ENCODE measurements at places on chromosomes 13 and 19.

DNA sequence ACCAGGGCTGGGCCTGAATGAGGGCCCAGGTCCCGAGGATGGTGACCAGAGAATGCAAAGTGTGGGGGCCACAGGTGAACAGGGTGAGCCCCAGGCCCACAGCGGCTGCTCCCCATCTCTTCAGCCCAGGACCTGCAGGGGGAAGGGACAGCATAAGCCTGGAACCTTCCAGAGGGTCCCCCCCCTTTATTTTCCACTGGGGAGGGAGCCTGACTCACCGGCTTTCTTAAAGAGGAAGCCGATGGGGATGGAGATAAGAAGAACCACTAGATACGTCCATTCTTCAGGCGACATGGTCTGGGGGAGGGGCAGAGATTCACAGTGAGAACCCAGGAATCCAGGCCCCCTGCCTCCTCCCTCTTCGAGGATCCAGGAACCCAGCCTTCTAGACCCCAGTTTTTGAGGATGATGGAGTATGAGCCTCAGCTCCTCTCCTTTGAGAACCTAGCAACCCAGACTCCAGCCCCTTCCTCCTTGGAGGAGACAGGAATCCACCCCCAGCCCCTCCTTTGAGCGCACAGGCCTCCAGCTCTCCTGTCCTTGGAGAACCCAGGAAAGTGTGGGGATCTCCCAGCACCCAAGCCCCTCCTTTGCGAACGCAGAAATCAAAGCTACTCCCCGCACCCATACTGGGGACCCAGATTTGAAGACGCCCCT is 1.0 kb downstream of the MBOAT7 start:
- DNase-seq, result no peak

- no peak for DNase-seq
Measured at GRCh38 chr19:19071897-19072296, 8.1 kb downstream of the SLC25A42 start.

DNA sequence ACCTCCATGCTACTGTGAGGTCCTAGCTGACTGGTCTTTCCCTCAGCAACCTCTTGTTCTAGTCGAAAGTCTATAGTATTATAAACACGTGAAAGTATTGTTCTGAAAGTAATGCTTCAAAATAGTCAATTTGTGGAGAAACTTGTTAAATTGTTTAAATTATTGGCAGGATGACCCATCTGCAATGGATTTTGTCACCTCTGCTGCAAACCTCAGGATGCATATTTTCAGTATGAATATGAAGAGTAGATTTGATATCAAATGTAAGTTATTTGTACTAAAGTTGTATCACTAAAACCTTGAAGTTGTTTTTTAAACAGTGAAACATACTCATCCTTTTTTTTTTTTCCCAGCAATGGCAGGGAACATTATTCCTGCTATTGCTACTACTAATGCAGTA is 25.9 kb downstream of the UBA2 start:
- DNase-seq, result no peak

DNA sequence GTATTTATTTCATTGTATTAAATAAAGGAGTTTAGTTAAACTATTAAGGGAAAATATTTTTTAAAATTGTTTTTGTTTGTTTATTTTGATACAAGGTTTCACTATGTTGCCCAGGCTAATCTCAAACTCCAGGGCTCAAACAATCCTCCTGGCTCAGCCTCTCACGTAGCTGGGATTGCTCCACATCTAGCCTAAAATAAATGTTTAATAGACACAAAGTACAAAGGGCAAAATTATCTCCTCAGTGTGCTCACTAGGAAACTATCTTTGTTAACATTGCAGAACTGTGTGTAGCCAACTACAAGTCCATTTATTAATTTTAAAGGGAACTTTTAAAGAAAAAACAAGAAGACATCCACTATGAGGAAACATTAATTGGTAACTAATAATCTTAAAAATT is 207.2 kb upstream of the PCDH17 start:
- DNase-seq, result no peak

DNA sequence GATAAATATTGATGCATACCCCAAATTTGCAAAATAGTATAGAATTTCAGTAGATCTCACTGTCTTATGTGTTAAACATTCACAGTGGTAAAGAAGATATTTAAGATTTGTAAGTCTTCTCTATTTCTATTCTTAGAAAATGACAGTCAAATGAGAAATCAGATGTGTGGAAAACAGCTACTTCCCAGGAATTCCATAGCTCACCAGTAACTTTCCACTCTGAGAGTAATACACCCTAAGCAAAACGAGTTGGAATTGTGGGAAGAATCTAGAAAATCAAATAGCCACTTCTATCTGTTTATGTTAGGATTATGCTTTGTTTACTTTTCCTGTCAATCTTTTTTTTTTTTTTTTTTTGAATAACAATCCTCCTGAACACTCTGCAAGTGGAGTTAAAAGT is 69.1 kb downstream of the FLT1 start:
- no peak for DNase-seq

- no peak for DNase-seq
Measured at GRCh38 chr13:39100996-39101738, 62.9 kb downstream of the NHLRC3 start.

GRCh38 chr19:41861846-41862245 is 1.8 kb downstream of the RPS19 start:
- no peak for DNase-seq

DNA sequence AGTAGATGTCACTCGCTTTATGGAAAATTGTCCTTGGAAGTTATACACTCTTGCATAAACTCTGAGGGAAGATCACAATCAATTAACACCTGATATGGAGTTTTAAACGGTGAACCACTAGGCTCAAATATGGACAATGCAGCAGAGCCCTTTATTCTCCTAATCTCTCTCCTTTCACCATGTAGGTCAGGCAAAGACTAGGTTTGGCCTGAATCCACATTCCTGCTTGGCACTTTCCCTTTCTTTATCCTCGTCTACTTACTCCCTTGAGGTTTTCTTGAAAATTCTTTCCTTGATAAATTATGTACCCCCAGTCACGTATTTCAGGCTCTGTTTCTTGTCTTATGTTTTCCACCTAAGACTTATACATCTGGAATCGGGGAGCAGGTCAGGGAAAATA is 751.7 kb downstream of the DACH1 start:
- no peak for DNase-seq
